ENCODE measurements at places on chromosomes 5 and 9.

DNA sequence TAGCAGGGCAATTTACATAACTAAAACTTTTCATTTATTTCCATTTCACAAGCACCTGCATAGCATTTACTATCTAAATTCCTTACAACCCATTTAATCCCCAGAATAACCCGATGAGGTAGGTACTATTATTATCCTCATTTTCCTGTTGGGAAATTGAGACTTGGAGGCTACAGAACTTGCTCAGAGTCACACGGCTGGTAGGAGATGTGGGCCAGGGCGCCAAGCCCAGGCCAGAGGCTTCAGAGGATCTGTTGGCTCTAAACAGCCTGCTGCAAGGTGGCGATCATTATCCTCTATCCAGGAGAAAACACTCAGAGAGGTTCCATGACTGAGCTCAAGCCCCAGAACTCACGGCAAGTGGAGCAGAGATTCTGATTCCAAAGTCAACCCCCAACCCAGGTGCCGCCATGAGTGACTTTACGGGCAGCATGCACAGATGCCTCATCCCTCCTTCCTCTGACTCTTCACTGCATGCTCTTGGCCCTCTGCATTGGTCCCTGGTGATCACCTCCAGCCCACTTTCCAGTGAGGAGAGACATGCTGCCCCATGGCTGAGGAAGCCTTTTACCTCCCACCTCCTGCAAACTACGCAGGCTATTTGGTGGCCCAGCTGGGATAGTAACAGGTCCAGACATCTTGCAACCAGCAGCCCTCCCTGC lies 168.4 kb upstream of the FSTL4 start:
- no peak for DNase-seq

DNA sequence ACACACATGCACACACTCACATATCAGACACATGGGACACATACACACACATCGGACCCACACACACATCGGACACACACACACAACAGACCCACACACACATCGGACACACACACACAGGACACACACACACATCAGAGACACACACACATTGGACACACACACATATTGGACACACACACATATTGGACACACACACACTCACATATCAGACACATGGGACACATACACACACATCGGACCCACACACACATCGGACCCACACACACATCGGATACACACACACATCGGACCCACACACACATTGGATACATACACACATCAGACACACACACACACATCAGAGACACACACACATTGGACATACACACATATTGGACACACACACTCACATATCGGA lies 12.8 kb upstream of the LAMC3 start:
- no peak for DNase-seq

- DNase-seq, result no peak
Observed at GRCh38 chr5:132491368-132492364, 1.1 kb upstream of the IRF1 start.

GRCh38 chr9:125608489-125609224 lies 98.4 kb downstream of the MAPKAP1 start:
- no peak for DNase-seq

DNA sequence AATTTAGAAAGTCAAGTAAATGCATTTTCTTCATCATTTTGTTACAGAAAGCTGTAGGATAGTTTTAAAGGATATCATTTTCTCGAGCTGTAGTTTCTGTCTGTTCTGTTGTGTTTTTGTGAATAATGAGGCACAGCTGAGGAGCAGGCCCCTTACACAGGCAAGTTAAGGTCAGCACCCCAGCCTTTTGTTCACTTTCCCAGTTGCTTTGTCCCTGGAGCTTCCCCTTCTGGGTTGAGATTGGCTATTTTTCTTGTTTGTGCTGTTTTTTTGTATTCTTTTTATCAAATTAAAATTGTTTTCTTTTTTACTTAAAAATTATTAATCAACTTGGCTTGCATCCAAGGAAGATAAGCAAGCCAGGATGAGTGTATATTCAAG lies 213.8 kb upstream of the ACTBL2 start:
- DNase-seq, result no peak

DNA sequence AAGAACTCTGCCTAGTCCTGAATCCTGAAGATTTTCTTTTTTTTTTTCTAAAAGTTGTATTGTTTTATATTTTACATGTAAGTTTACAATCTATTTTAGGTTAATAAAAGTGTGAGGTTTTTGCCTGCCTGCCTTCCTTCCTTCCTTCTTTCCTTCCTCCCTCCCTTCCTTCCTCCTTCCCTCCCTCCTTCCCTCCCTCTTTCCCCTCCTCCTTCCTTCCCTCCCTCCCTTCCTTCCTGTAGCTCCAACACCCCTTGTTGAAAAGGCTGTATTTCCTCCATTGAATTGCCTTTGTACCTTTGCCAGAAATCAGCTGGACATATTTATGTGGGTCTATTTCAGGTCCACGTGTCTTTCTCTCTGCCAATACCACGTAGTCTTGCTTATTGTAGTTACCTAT lies 46.6 kb downstream of the CACNA1B start:
- no peak for DNase-seq

DNA sequence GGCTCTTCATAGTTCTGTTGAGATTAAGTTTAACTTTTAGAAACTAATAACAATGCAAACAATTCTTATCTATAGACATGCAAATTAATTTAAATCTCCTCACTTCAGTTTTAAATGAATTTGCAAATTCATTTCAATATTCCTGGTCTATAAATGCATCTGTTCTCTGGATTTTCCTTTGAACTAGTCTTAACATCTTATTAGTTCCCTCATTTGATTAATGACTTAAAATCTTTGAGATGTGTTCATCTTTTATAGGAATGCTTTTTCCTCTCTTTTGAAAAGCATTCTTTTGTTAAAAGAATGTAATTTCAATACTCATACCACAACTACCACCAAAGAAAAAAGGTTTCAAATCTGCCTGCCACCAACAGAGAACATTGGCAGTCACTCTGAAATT lies 169.4 kb downstream of the RASEF start:
- no peak for DNase-seq

DNA sequence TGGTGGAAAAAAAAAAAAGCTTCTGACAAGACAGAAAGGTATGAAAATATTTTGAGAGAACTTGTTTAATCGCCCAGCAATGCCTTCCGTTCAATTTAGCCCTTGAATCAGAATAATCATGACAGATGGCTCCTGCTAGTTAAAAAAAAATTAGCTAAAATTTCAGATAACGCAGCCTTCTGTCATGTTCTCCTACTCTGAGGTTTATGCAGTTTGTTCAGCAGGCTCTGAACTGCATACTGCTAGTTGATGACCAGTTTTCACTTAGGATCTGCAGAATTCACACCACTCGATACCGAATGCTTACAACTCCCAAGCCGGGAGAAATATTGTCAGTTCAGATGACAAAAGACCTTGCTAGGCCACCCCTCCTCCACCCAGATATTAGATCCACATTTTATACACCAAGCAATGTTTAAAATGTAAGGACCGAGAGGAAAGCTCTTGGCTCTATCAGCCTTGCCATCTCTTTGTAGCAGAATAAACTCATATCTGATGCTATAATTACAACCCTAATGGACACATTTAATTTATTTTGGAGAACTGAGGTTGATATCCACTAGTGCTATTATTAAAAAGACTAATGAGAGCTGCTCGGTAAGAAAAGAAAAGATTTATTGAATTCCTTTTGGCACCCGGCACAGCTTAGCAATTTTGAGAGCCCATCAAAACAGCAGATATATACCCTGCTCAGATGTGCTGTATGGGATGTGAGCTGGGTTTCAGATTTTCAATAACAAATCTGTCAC lies 322.8 kb downstream of the GLIS3 start:
- DNase-seq, result peak; percentile 99

DNA sequence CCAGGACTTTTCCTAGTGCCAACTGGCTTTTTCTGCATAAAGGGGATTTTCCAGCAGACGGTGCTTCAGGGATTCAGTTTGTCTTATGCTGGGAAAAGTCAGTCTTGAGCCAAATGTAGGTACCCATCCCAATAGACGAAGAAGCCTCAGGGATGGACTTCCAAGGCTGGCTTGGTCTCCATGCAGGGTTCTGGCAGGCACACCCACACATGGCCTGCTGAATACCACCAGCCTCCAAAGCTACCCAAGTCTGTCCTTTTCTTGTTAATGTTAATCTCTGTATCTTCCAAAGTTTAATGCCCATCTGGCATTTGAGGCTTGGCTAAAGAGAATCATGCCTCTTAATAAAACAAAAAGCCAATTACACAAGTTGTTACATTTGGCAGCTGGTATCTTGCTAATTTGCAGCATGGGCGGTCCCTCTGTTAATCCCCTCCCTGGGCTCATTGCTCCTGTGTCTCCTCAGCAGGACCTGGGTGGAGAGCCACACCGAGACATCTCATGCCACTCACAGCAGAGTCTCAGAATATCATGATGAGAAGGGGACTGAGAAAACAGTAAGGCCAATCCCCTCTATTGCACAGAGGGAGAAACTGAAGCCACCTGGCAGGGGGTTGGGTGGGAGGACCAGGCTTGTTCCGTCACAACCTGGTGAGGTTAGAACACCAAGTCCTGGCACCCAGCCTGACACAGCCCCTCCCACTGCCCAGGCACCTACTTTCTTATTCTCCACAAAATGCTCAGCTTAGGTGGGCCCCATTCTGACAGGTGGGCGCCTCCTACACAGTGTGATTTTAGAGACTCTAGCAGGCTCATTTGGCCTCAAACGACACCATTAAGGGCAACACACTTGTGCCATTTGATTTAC lies 243.2 kb downstream of the FSTL4 start:
- DNase-seq, result no peak

- DNase-seq, result no peak
Observed at GRCh38 chr5:142900927-142901326, 130.8 kb downstream of the ARHGAP26 start.

GRCh38 chr5:89981021-89981420 lies 428.5 kb downstream of the CETN3 start:
- DNase-seq, result no peak

Data from NCI-H1694 treated with DMSO at 0.1 percent for 48 hours (cell line).